Melanocyte of skin (primary cell): ENCODE measurements at places on chromosomes 7 and 10. TPM values are rescaled to one million over a fixed set of nuclear protein-coding genes. Genes with fewer than 3 reads are reported as not detected.

Gene ACBD7
- total RNA-seq = under 0.01 and 0.73 TPM in 2 replicates

Gene FAM25G
- not detected in 2 replicates for total RNA-seq

Gene EFCAB10
- total RNA-seq = 0.31 TPM in 1 of 2 replicates, not detected in the other

Gene CRYGN
- total RNA-seq = not detected in 2 replicates

Gene SRI
- total RNA-seq = 109 and 124 TPM in 2 replicates

Gene PLEKHS1
- total RNA-seq = under 0.01 TPM in 1 of 2 replicates, not detected in the other

Gene ZNF248
- 4.3 and 8.0 TPM in 2 replicates for total RNA-seq

Gene IPMK
- total RNA-seq = 6.3 and 8.9 TPM in 2 replicates

Gene CYP26C1
- total RNA-seq = under 0.01 TPM in 2 replicates

Gene WNT16
- total RNA-seq = not detected in 2 replicates

Gene SAP25
- total RNA-seq = not detected in 2 replicates
